ENCODE measurements at places on chromosomes 1 and 21.

DNA sequence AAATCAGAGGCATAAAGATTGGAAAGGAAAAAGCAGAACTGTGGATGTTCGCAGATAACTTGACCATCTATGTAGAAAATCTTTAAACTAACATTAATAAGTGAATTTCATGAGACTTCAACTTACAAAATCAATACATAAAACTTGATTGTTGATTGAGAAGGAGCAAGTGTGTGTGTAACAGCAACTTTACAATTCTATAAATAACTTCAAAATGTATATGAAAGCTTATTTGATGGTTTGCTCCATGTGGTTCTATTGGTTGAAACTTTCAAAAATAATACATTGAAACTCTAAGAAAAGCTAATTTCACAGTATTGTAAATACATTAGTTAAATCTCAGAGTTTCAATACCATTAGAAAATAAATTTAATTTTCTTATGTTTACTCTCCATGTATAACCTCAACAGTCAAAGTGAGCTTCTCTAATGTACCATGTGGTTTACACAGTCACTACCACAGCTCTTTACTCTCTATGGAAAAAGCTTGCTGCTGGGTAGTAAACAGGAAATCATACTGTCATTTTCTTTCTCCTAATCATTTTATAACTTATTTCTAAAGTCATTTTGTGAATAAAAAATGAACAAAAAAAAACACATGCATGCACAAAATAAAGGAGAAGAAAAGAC is 12.0 kb downstream of the AKT3 start:
- ATAC-seq = no peak

- ATAC-seq = no peak
Observed at GRCh38 chr1:245684571-245684970, 529.8 kb downstream of the KIF26B start.

DNA sequence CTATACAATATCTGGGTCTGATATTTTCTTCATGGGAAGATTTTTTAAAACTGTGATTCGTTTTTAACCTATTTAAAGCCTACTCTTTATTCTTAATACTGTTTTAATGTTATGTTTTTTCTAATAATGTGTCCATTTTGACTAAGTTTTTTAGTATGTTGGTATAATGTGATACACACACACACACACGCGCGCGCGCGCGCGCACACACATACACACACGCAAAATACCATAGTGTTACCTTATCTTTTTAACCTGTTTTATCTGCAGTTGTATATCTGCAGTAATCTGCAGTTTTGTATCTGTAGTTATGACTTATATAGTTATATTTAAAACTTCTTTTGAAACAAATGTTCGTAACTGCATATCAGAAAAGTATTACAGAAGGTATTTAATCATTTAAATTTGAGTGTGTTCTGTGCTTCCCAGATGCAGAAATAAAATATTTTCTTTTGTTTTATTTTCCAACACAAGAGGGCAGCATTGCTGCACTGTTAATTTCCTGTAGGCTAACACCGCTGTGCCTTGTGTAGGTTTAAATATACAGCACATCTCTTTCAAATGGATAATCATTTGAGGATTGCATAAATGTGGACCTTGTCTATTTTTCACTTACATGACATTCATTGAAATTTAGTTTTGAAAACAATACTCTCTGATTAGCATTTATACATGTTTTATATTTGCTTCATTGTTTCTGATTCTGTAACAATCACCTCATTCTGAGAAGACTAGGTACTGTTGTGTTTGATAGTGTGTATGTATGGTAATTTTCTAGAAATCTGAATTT is 166.1 kb downstream of the PDE4B start:
- no peak for ATAC-seq

DNA sequence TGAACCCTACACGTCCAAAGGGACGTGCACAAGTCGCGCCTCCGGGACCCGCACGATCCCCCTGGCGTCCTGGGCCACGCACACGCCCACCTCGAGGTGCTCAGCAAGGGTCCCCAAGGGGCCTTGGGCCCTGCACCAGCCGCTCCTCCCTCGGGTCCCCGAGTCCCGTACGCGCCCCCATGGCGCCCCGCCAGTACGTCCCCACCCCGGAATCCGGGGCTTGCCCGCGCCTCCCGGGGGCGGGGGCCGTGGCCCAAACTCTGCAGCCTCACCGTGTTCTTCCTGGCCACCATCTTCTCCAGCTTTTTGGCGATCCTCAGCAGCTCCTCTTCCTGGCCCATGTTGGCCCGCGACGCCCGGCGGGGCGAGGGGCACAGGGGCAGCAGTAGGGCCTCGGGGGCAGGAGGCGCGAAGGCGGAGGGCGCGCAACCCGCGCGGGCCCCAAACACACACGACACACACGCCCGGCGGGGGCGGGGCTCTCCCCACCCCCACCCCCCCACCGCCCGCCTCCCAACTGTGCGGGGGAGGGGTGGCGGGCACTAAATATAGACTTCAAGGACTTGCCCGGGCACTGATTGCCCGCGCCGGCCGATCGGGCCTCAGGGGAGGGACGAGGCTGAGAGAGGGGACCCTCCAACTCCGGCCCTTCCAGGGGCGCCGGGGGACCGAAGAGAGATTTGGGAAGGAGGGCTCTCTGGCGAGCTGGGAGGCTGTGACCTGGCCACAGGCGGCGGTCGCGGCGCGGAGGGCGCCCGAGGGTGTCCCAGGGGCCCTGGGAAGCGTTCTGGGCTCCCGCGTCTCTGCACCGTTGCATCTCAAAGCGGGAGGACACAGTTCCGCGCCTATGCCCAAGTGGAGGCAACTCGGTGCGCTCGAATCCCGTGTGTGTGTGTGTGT is at the start of gene TCEA3:
Gene TCEA3, minus strand, starts transcription at position 456 of the 900 bp plus-strand sequence. Its CDS starts 115 bp downstream, at position 341.
- ATAC-seq = peak; percentile 47

DNA sequence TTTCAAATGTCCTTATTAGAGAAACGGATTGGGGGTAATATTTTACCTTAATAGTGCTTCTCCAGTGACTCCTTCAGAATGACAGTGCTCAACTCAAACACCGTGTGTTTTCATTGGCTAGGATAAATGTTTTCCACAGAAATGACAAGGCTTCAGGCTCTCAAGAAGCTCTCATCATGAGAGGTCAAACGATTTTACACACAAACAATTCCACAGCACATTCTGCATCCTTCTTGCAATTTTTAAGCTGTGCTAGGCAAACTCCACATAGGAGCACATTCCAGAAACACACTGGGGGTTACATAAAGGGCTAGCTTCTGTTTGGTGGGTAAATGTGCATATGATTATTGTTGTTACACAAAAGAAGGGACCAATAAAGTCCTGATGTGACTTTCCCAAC is 75.5 kb upstream of the IPO9 start:
- no peak for ATAC-seq

Measured in gastroesophageal sphincter (tissue), 4 donors.